ENCODE measurements at places on chromosomes 16 and 17.

GRCh38 chr16:72809446-72809845 is 238.5 kb downstream of the ZFHX3 start:
- no peak for DNase-seq

- no peak for DNase-seq
Measured at GRCh38 chr16:4381072-4381934, 9.7 kb downstream of the VASN start.

DNA sequence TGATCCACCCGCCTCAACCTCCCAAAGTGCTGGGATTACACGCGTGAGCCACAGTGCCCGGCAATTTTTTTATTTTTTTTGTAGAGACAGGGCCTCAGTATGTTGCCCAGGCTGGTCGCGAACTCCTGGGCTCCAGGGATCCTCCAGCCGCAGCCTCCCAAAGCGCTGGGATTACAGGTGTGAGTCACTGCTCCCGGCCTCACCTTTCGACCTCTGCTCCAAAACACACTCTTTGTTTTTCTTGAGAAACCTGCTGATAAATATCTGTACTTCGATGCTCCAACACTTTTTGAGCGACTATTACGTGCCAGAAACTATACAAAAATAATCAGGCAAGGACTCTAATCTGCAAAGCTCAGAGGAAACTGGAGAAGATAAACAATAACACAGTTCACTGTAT is 1.0 kb downstream of the MED1 start:
- DNase-seq = no peak

DNA sequence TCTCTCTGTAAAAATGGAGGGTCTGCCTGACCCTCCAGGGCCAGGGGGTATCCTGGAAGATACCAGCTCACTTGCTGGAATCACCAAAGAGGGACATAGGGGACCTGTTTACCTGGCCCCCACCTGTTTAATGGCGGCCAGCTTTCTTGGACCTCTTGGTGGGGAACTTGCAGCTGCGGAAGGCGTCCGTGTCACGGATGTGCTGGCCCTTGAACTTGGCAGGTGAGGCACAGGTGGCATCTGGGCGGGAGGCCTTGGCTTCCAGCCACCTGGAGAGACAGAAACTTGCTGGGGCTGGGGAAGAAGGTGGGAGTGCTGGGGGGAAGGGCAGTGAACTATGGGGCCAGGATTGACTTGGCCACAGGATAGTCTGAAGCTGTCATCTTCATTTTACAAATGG is 3.5 kb downstream of the CHAD start:
- DNase-seq = no peak

GRCh38 chr17:7109461-7110322 is 4.9 kb downstream of the ASGR2 start:
- no peak for DNase-seq

DNA sequence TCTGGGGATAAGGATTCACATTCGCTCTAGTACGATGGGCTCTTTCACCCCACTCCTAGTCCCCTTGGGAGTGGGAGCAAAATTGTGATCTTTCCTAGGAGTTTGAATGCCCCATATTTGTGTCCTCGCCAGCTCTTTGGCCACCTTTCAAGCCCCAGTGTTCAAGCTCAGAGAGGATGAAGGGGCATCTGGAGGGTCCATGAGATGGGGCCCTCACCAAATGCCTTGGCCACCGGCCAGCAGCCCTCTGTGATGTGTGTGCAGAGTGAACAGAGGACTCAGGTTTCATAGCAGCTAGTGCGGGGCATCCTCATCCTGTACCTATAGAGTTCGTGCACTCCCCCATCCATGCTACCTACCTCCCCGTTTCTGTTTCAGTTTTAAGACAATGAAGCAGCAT is 140.6 kb downstream of the RAB11FIP4 start:
- no peak for DNase-seq

- DNase-seq = no peak
Measured at GRCh38 chr17:14204084-14204483, 32.6 kb downstream of the CDRT15 start.

Measured in stimulated activated CD4-positive, alpha-beta T cell treated with anti-CD3 and anti-CD28 coated beads, Interleukin-1b, Interleukin-23, amount 100 ng/mL, for 48 hours (primary cell).